ENCODE measurements at places on chromosomes 11 and 22. TPM values are rescaled to one million over a fixed set of nuclear protein-coding genes. Genes with fewer than 3 reads are reported as not detected.

The TAGLN gene
- total RNA-seq: 5.4 TPM

The TRIM48 gene
- not detected for total RNA-seq

The MUC5AC gene
- not detected for total RNA-seq

The NELL1 gene
- not detected for total RNA-seq

The GGTLC2 gene
- not detected for total RNA-seq

The MMP11 gene
- total RNA-seq: 0.23 TPM

The NPTXR gene
- 0.75 TPM for total RNA-seq

DNA sequence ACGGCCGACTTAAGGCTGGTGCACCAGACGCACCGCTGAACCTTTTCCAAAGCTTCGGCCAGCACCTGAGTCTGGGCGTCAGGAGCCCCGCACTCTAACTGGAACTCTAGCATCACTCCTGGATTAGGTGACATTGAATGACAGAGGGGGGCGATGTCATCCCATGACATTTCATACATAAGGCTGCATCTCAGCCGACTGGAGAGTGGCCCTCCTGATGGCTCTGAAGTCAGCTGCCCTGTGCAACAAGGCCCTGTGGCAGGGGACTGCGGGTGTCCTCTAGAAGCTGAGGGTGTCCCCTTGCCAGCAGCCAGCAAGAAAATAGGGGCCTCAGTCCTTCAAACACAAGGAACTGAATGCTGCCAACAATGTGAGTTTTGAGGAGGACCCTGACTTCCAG, 10.1 kb upstream of the FADS3 start:
- no peak for DNase-seq

DNA sequence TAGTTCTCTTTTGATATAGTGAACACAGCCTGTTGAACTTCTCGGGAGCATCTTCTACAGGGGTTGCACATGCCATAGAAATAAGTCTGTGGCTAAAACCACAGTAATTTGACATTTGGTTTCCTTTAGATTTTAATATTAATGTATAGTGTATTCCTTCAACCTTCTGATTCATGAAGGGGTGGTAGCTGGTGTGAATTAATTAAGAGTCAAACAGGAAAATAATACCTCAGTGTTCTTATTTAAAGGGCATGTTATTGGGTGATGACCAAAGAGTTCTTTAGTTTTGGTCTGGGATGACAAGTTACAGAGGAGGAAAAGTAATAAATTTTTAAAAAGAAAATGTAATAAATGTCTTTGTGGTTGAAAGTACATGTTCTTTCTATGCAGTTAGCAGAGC, 86.8 kb downstream of the PDHX start:
- DNase-seq: no peak

The PAFAH1B2 gene
- total RNA-seq: 64.5 TPM

The GLB1L2 gene
- 4.9 TPM for total RNA-seq

- no peak for DNase-seq
These were observed 33.7 kb downstream of the APLP2 start for GRCh38 chr11:130103296-130103814.

GRCh38 chr22:40051322-40051721, 56.6 kb downstream of the FAM83F start:
- DNase-seq: no peak

The C11orf87 gene
- total RNA-seq: not detected

- DNase-seq: no peak
These were observed 85.9 kb downstream of the GAB2 start for GRCh38 chr11:78331711-78332110.

DNA sequence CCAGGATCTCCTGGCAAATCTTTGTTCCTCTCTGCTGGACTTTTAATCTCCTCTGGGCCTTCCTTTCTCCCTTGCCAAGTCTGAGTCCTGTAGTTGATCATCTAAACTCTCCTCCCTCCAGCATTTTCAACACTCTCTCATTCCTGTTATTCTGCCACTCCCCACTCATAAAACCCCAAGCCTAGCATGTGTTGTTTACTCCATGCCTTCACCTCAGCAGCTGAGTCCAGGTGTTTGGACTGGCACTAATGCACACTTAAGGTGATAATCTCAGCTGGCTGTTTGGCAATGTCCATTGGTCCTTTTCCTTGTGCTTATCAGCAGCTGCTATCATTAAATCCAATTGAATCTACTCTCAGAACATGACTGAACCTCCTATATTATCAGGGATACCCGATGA, 876.8 kb upstream of the TENM4 start:
- DNase-seq: no peak

DNA sequence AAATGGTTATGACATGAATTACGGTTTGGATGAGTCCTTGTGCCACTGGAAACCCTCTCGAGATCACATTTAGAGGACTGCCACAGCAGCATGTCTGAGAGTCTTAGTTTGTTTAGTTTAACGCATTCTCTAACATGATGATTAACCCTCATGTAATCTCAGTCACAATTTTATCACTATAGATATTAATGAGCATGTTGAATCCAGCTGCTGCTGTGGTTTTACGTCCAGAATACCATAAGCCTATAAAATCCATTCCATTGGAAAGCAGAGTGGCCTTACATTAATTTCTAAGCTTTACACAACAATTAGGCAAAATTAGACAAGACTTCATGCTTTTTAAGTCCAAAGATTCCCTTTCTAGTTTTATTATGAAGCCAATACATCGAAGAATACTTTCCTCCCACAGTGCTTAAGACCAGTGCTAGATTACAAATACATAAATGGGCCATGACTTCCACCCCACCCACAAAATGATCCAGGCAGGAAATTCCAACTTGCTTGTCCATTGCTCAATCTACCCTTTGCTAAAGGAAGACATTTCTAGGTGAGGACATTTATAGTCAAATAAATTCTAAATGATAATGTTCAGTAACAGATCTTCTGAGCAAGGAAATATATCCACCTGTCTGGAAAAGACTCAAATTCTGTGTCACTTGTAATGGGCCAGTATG, 3.5 kb upstream of the ELMOD1 start:
- DNase-seq: no peak

Data from activated naive CD4-positive, alpha-beta T cell treated with anti-CD3 and anti-CD28 coated beads, Interleukin-2, amount 50 U/mL, for 72 hours (primary cell).